ENCODE measurements at places on chromosomes 16 and 17.

DNA sequence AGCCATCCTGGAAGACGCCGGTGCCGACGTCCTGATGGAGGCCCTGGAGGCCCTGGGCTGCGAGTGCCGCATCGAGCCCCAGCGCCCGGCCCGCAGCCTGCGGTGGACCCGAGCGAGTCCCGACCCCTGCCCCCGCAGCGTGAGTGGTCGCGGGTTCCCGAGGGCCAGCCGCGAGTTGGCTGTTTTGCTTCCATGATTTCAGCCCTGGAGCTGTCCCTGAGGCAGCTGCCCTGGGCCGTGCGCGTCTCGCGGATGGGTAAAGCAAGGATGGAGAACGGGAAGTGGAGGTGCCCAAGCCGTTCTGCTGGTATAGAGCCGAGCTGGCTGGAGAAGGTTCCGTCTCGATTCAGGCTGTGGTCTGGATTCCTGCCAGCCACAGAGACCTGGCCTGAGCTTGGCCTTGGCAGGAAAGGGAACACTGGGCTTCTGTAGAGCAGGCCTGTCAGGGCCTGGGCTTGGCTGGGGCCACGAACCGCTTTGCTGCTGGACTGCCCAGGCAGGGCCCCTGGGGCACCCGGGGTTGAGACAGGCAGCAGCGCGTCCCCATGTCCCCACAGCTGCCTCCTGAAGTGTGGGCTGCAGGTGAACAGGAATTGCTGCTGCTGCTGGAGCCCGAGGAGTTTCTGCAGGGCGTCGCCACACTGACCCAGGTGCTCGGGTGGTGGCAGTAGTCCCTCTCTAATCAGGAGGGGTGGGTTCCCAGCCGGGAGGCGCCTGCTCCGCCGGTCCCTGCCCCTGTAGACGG is 941 bp upstream of the MRPS34 start:
- peak; percentile 39 for DNase-seq

DNA sequence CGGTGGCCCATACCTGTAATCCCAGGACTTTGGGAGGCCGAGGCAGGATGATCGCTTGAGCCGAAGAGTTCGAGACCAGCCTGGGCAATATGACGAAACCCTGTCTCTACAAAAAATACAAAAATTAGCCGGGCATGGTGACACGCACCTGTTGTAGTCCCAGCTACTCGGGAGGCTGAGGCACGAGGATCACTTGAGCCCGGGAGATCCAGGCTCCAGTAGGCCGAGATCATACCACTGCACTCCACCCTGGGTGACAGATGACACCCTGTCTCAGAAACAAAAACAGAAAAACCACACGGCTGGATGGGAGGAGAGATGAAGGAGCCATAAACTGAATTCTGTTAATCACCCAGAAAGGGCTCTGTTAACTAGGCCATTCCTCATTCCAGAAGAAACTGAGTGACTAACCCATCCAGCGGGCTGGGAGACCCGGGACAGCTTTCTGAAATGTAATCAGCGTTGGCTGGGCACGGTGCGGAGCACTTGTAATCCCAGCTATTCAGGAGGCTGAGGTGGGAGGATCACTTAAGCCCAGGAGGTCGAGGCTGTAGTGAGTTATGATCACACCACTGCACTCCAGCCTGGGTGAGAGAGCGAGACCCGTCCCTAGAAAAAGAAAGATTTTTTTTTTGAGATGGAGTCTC is 641 bp upstream of the NT5C3B start:
- no peak for DNase-seq

GRCh38 chr17:27533874-27534815 is 77.9 kb downstream of the KSR1 start:
- no peak for DNase-seq

- no peak for DNase-seq
Measured at GRCh38 chr16:69466547-69466946, 42.1 kb downstream of the CYB5B start.

DNA sequence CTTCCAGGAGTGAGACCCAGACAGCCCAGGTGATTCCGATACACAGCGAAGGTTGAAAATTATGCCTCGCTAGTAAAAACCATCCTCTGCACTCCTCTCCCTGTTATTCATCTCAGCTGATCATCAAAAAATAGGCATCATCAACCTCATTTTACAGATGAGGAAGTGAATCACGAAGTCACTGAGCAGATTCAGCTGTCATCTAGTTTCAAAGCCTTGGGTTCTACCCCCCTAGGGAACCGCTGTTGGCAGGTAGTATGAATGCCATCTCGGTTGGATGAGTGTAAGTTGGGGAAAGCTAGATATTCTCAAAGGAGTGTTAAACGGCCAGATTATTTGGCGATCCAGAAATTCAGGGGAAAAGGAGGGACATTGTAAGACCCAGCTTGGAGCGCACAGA is 2.0 kb downstream of the CRYM start:
- DNase-seq = no peak

DNA sequence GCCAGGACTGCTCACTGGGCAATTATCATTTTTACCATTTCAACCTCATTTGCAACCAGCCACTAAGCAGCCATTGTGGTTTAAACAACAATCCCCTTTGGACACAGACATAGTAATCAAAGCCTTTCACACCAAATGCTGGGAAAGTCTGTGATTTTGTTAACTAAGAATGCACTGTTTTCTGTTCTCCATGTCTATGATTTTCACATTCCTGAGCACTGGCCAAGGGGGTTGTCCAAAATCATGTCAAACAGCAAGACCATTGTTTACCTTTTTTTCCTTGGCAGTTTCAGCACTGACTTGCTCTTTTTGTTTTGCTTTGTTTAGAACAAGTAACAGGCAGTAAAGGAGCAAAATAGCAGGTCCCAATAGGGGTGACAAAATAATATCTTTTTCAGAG is 106.3 kb upstream of the SIAH1 start:
- no peak for DNase-seq

- no peak for DNase-seq
Measured at GRCh38 chr16:71915350-71915749, 20.0 kb downstream of the IST1 start.

GRCh38 chr16:64679976-64680690 is 441.7 kb downstream of the CDH11 start:
- no peak for DNase-seq

DNA sequence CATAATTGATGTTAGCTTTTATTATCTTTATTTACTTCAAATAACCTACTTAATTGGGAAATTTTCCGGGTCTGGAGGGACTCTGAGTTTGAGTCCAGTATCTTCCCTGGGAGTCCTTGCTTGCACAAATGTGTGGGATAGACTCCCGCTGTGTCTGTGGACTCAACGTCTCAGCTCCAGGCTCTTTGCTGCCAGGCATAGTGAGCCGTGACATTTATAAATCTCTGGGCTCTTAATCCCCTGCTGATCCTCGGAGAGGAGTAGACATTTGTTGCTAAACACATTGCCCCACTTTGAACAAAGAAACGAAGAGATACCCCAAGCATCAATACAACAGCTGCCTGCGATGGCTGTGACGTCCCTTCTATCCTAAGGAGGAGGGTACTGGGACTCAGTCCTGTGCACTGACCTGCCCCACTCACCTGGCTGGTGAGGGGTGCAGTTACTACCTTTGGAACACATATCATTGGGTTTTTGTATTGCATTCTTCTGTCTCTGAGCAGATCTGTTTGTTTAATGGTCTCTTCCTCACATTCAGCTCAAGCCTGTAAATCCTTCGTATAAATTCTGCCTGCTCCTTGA is 316.9 kb downstream of the HAPSTR1 start:
- no peak for DNase-seq

DNA sequence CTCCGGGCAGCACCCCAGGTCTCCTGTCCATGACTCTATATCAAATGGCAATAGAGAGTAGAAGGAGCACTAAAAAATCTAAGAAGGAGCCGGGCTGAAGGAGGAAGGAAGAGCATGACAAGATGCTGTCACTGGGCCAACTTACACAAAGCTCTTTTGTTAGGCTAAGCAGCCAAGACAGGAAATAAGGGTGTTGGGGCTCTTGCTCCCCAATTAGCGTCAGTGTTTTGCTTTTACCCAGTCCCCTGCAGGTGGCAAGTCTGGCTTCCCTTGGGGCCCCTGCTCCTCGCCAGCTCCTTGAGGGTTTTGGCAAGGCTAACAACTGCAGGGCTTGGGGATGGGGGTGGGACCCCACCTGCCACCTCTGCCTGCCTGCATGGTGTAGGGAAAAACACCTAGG is 120.5 kb downstream of the CCT6B start:
- no peak for DNase-seq

- peak; percentile 0 for DNase-seq
Measured at GRCh38 chr17:64009571-64010402, 10.6 kb downstream of the ICAM2 start.

DNA sequence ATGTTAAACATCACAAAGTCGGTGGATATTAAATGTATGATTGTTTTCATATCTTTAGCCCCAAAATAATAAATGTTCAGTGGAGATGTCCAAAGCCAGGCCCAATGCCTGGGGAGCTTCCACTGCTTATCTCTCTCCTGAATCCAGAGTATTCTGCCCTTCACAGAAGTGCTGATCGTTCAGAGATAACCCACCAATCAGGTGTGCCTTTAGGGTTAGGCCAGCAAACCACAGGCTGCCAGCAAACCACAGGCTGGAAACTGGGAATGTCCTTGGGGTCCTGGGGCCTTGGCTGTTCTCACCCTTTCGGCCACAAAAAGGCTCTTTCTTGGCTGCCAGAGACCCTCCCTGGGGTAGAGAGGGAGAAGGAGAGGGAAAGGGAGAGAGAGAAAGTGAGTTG is 33.9 kb downstream of the NXN start:
- no peak for DNase-seq

GRCh38 chr16:87571868-87572244 is 30.5 kb upstream of the JPH3 start:
- DNase-seq = no peak

GRCh38 chr17:53804437-53804836 is 18.3 kb upstream of the KIF2B start:
- no peak for DNase-seq

DNA sequence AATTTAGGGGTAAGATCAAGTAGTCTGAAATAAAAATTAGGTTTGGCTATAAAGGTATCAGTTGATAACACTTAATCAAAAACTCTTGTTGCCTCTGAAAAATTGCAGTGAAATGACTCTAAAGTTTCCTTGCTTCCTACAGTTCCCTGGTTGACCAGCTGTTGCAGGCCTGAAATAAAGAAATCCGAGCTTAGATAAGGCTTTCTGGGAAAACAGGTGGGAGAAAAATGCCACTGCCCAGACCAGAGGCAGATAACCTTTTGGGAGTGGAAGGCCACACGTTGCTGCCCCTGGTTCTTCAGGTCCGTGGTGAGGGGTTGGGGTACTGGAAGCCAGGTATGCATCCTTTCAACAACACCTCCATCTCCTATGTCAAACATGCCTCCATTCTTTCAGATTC is 111.3 kb downstream of the HS3ST3A1 start:
- no peak for DNase-seq

DNA sequence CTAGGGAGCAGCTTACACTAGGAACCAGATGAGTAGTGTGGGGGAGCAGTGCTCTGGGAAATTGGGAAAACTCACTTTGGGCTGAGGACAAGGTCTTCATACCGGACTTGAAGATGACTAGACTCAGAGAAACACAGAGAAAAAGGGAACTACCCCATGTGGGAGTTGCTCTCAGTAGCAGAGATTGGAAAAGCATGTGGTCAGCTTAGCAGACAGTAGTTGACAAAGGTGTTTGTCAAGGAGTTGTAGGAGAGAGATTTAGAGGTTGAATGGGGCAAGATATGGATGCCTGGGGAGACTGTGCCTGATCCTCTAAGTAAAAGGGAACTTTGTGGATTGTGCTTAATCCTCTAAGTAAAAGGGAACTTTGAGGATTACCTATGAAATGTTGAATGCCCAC is 194.5 kb upstream of the COX10 start:
- no peak for DNase-seq

GRCh38 chr16:51150888-51151320 is at the start of gene SALL1:
Gene SALL1 (minus strand): TSS chr16:51151270. CDS start chr16:51151241, 29 bp downstream.
- DNase-seq = no peak

DNA sequence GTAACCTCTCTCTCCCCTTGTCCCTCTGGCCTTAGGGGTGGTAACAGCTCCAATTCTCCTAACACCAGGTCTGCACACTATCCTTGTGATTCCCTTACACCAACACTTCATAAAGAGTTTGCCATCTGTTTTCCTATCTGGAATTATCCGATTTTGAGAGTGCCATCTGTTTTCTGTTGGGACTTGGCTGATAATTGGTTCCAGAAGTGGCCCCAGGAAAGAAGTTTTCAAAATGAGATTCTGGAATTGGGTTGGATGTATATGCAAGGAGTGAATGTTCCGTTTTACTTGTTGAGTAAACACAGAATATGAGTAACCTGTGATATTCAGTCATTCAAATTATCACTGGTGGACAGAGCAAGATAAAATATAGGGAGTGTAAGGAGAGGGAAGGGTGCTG is 134.1 kb upstream of the HS3ST3A1 start:
- DNase-seq = no peak

- no peak for DNase-seq
Measured at GRCh38 chr16:68387301-68387700, 61.0 kb downstream of the SMPD3 start.

GRCh38 chr16:64410306-64410705 is 711.6 kb downstream of the CDH11 start:
- DNase-seq = no peak

DNA sequence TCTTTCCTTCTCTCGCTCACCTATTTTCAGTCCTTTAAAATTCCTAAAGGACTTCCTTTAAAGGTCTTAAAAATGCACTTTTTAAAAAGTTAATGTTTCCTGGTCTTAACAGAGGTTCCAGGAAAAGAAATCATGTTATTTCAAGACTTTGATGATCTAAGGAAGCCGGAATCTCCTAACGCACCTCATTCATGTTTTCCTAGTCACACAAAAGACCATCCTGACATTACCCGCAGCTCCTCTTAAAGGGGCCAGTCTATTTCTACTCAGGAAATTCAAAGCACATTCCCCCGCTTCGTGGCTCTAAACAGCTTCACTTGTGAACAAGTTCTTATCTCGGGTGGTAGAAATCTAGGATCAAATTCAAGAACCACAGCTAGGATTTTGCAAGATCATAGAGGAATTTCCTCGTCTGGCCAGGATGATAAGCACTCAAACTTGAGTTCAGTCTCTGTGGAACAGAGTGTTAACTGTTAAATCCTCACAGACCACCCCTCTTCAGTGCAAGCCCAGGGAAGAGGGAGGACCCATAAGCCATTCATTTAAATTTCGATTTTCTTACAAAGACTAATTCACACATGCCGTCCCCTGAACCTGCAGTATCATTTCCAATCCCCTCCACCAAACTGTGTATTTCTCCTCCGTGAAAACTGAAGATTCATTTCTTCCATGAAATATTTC is 137.1 kb upstream of the AXIN2 start:
- no peak for DNase-seq

GRCh38 chr17:52732841-52733240 is 574.3 kb upstream of the CA10 start:
- DNase-seq = no peak

GRCh38 chr16:67199011-67199807 is at the start of gene ELMO3:
Gene ELMO3 (plus strand): TSS chr16:67199131. CDS start chr16:67199327, 196 bp downstream.
- DNase-seq = no peak

- DNase-seq = no peak
Measured at GRCh38 chr17:58421711-58422110, 4.4 kb upstream of the RNF43 start.

- no peak for DNase-seq
Measured at GRCh38 chr16:82990155-82990554, 363.4 kb downstream of the CDH13 start.
